ENCODE measurements at places on chromosomes 6 and 20. TPM values are rescaled to one million over a fixed set of nuclear protein-coding genes. Genes with fewer than 3 reads are reported as not detected.
A peak's percentile ranks its signal among the peaks of the same experiment; 100 is the strongest.

DNA sequence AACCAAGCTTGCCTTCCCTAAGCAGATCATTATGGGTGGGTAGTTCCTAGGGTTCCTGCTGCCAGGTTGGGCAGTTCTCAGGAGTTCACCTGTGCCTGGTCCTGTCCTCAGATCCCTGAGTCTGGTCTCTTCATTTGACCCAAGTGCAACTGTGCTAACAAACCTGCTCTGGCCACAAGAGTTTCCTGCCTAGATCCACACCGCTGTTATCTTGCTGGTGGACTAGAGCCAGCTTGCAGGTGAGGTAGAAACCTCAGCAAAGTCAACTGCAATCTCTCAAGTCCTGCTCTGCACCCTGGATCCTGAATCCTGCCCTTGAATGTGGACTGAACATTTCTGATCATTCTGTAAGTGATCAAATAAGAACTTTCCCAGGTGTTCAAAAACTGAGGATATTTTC, 191.8 kb upstream of the LRFN2 start:
- DNase-seq = no peak

DNA sequence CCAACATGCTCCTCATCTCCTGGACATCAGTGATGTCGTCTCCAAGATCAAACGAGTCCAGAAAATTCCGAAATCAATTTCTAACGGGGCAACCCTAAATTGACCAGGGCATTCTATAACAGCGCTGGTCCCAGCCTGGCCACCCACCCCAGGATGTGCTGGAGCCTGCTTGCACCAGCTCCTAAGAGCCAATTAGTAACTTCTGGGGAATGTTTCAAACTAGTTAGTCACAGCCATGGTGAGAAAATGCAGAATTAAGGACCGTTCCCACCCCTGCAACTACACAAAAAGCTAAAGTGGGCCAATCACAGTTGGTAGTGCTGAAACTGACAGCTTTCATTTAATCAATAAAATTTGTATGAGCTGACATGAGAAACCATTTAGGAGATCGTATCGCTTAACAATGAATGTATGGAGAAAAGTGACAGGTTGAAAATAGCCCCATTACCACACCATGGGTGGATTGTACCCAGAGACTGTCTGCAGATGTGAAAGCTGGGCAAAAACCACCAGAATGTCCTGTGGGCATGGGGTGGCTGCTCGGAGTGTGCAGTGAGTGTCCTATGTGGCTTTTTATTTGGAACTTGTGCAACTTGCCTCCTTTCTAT, 165.7 kb upstream of the AFDN start:
- no peak for DNase-seq

- DNase-seq = no peak
Observed at GRCh38 chr6:37168811-37169495, 999 bp upstream of the PIM1 start.

DNA sequence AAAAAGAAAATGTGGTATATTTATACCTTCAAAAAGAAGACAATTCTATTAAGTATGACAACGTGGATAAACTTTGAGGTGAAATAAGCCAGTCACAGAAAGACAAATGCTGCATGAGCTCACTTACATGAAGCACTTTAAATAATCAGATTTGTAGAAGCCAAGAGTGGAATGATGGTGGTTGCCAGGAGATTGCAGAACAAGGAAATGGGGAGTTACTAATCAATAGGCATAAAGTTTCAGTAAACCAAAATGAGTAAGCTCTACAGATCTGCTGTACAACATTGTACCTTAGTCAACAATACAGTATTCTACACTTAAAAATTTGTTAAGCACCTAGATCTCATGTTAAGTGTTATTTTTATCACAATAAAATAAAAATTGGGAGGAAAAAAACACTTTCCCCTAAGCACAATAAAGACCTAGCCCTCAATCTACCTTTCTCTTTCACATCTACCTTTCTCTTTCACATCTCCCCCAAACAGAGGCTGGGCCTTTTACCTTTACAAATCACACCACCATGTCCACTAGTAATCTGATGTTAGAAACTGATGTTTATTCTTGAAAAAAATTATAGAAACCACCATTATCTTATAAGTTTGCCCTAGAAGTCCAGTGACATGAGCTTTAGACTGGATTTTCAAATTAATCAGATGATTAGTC, 73.9 kb downstream of the PKIB start:
- no peak for DNase-seq

GRCh38 chr6:11093376-11093625, 333 bp upstream of the SMIM13 start:
- DNase-seq = no peak

GRCh38 chr20:3074812-3075211, 3.4 kb downstream of the OXT start:
- no peak for DNase-seq

DNA sequence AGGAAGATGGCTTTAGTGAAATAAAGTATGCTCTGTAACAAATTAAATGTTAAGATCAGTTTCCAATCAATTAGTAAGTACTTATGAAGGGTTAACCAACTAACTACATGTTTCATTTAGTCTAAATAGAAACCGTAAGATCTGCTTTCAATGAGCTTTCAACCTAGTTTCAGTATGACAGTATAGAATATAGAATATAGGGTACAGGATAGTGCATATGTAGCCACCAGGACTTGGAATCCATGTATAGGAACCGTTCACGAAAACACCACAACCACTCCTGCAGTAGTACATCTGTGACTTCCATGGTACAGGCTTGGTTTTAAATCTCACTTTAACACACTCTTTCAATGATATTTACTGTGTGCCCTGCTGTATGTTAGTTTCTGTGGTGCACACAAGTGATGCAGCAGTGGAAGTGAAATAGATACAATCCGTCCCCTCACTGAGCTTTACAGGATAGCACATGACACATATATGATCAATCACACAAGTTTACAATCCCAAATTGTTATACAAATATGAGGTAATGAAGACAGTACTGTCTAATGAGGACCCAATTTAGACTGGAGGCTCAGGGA, 479.7 kb upstream of the MARCKS start:
- no peak for DNase-seq

GRCh38 chr6:150028799-150029198, 3.5 kb upstream of the RAET1L start:
- no peak for DNase-seq

DNA sequence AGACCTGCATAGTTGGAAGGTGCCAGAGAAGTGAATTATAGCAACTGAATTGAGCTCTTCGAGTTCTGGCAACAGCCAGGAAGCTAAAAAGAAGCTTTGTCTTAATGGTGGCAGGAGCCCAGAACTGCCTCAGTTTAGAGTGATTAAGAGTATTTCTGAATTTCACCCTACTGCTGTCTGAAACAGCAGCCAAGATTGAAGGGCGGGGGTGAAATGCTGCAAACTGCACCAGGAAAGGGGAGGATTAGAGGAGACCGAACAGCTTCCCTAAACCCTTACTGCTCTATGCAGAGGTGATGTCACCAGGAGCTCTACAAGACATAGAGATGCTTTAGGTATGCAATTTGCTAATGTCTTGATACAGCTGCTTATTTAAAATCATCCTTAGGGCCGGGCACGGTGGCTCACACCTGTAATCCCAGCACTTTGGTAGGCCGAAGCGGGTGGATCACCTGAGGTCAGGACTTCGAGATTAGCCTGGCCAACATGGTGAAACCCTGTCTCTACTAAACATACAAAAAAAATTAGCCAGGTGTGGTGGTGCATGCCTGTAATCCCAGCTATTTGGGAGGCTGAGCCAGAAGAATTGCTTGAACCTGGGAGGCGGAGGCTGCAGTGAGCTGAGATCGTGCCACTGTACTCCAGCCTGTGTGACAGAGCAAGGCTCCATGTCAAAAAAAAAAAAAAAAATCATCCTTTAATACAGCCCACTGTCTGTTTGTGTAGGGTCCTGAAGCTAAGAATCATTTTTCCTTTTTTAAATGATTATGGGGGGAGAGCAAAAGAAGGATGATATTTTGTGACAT, 91.7 kb upstream of the IYD start:
- DNase-seq = no peak

GRCh38 chr6:169246445-169246844, 7.2 kb downstream of the THBS2 start:
- no peak for DNase-seq

DNA sequence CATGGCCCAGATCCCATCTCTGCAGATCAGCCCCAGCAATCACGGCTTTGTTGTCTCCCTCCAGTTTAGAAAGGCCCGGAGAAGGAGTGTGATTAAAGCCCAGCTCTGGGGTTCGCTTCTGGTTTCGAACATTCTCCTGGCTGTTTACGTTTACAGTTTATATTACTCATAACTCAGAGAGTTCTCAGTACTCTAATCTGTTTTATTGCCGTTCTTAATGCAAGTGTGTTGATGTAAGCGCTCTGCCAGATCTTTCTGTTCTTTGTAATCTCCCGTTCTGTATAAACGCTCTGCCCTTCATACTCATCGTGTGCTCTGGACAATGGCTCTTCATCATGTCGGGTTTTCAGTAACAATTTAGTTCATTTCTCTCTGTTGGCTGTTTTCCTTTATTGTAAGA, 118.0 kb upstream of the PRND start:
- peak; percentile 90 for DNase-seq

DNA sequence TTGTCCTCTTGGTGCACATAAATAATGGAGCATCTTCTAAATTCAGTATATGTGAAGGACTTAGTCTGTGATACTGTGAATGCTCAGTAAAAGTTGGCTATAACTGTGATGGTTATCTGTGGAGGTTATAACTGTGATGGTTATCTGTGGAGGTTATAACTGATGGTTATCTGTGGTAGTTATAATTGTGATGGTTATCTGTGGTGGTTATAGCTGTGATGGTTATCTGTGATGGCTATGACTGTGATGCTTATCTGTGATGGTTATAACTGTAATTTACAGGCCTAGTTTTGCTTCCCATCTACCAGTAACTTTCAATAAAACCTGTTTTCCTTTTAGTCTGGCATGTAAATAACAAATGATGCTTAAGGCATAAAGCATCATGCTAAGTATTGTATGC, 16.5 kb downstream of the PTK7 start:
- no peak for DNase-seq

- DNase-seq = peak; percentile 97
Observed at GRCh38 chr6:22828179-22829062, 259.1 kb downstream of the HDGFL1 start.

GRCh38 chr6:167588181-167588919, 238.4 kb upstream of the AFDN start:
- no peak for DNase-seq

DNA sequence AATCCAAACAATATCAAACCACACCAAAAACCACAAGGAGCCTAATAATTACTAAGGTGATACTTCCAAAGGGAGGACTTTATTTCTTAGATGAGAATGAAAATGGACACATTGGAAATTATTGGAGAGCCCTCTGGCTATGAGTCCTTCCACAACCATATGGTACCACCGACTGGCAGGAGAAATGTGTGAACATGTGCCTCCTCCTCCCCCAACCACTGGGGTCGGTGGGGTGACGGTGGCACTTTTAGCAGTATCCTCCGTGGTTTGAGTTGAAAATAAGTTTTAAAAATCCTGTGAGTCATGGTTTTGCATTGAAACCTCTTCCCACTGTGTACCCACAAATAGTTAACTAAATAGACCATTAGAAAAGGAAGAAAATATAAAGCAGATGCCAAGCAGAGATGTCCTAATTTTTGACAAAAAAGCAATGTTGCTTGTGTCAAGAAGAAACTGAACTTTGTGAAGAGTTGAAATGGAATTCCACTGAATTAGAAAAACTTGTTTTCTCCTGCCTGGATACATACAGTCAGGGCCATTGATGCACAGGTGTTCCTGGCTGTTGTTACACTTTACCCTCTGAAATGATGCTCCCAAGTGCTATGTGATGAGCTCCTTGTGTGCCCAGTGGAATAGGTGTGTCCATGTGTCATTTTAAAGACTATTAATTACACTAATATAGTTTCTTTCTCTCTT, 3.2 kb downstream of the EDN1 start:
- DNase-seq = no peak

DNA sequence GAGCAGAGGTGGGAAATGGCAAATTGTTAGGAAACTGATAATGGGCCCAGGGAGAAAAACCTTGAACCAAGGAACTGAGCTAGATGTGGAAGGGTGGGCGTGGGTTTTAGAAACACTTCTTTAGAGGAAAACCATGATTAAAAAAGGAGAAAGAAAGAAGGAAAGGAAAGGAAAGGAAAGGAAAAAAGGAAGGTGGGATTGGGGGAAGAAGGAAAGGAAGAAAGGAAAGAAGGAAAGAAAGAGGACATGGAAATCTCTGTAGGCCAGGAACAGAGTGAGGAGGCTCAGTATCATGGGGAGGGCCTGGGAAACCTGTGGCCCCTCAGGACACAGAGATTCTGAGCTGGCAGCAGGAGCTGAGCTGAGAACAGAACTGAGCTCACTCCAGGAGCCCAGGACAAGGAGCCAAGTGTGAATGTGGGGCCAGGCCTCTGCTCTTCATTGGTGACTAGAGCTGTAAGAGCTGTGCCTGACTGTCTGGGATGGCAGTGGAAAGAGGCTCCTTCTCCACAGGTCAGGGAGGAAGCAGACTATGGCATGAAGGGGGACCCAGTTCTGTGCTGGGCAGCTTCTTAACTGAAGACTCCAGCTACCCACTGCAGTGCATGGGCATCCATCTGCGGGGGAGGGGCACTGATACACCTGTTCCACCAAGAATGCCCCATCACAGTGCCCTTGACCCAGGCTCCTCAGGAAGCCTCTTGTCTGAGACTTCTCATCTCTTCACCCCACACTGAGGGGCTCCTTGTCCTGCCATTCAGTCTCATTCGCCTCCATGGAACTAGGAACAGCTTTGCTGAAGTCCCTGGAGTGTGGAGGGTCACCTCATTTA, 116.1 kb upstream of the BACH2 start:
- DNase-seq = no peak

The FABP7 gene
- not detected for total RNA-seq

The FAM209B gene
- total RNA-seq = not detected

The PTGIS gene
- 1.6 TPM for total RNA-seq

The OLIG3 gene
- total RNA-seq = not detected

The DSP gene
- total RNA-seq = 23.6 TPM

The EFCAB8 gene
- total RNA-seq = not detected

The TSPO2 gene
- not detected for total RNA-seq

The STX11 gene
- total RNA-seq = 0.54 TPM

All from IMR-90 (cell line).